Bronchial epithelial cell (primary cell): ENCODE measurements at places on chromosomes 4 and X. TPM values are rescaled to one million over a fixed set of nuclear protein-coding genes. Genes with fewer than 3 reads are reported as not detected.

The DMP1 gene
- total RNA-seq, result not detected in 2 replicates

The RBM46 gene
- total RNA-seq, result 0.26 and 0.53 TPM in 2 replicates

The OFD1 gene
- total RNA-seq, result 13.4 and 26.0 TPM in 2 replicates

The SOWAHB gene
- 15.0 and 21.1 TPM in 2 replicates for total RNA-seq

The PRR32 gene
- not detected in 2 replicates for total RNA-seq

The PPEF2 gene
- under 0.01 TPM in 1 of 2 replicates, not detected in the other for total RNA-seq

The HDX gene
- 1.6 and 1.7 TPM in 2 replicates for total RNA-seq

The MAGEA11 gene
- not detected in 2 replicates for total RNA-seq

The SGMS2 gene
- total RNA-seq, result 95.0 and 103 TPM in 2 replicates

The FABP2 gene
- total RNA-seq, result not detected in 2 replicates

The PRPS2 gene
- total RNA-seq, result 36.1 and 38.0 TPM in 2 replicates

The VAMP7 gene
- 21.5 and 23.2 TPM in 2 replicates for total RNA-seq

The CLIC2 gene
- total RNA-seq, result under 0.01 and 0.13 TPM in 2 replicates

The WAS gene
- not detected in 2 replicates for total RNA-seq

The POU3F4 gene
- not detected in 2 replicates for total RNA-seq

The CT45A5 gene
- not detected in 2 replicates for total RNA-seq

The VCX gene
- total RNA-seq, result not detected in 2 replicates

The NEUROG2 gene
- total RNA-seq, result not detected in 2 replicates

The PSAPL1 gene
- total RNA-seq, result 0.26 TPM in 1 of 2 replicates, not detected in the other

The ZC4H2 gene
- total RNA-seq, result 1.3 and 2.0 TPM in 2 replicates

The GAGE1 gene
- not detected in 2 replicates for total RNA-seq
